ENCODE measurements at places on chromosomes 1 and 21.

GRCh38 chr1:225980005-225980836 is 18.9 kb downstream of the SDE2 start:
- no peak for DNase-seq

GRCh38 chr1:223861904-223862303 is 16.2 kb upstream of the TP53BP2 start:
- no peak for DNase-seq

- DNase-seq, result no peak
Measured at GRCh38 chr1:54153535-54154439, 987 bp upstream of the CDCP2 start.

DNA sequence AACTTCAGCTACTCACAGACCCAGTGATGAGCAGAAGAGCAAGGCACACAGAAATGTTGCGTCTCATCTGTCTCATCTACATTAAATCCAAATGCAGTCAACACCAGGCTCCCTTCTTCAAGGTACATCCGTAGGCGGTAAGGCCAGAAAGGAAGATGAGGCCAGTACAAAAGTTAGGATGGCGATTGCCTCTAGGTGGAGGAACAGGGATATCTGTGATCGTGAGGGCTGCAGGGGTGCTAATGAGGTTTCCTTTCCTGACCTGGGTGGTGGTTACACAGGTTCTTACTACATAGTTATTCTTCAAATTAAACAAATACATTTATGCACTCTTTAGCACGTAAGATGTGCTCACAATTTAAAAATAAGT is 1.4 kb upstream of the MYBPH start:
- no peak for DNase-seq

DNA sequence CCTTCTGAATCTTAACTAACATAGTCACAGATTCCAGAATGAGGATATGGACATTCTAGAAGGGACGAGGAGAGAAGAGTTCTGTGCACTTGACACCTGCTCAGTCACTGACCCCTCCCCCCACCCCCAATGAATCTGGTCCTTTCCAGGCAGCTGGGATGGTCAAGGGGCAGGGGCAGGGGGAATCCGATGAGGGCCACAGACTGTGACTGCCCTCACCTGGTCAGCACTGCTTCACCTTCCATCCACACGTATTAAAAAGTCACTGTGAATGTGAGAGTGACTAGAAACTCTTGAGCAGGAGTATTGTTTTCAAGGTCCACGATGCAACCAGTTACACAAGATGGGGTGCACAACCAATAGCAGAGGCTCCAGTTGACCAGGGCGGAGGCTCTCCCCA is 9.5 kb upstream of the PRAMEF12 start:
- DNase-seq, result no peak

DNA sequence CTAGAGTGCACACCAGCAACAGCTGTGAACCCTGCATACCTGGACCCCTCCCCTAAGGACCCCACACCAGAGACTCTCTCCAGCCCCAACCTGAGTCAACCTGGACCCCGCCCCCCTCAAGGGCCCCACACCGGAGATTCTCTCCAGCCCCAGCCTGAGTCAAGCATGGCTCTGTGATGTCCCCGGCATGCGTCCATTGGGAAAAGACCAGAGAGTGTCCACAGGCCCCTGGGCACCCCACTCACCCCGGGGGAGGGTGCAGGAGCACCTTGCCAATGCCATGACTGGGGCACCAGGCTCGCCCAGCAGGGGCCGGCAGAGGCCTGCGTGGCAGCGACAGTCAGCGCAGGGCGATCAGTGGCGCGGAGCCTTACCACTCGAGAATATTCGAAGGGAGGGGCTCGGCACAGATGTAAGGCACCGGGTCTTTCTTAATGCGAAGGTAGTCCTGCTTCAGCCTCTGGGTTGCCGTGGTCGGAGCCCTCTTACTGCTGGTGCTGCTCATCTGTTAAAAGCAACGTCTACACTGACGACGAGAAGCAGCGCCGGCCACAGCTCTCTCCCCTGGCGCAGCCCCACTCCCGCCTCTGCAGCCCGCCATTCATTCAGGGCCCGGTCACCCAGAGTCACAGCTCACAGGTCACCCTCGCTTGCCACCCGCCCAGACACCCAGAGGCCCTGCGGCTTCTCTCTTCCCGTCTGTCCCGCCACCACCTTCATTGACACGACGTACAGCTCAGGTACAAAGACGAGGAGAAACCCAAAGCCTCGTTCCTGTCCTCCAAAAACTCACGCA is 6.0 kb downstream of the UBE2J2 start:
- DNase-seq, result no peak

GRCh38 chr1:233215135-233215760 is 80.3 kb downstream of the PCNX2 start:
- no peak for DNase-seq

- DNase-seq, result no peak
Measured at GRCh38 chr1:23908453-23909341, 4.5 kb downstream of the CNR2 start.

DNA sequence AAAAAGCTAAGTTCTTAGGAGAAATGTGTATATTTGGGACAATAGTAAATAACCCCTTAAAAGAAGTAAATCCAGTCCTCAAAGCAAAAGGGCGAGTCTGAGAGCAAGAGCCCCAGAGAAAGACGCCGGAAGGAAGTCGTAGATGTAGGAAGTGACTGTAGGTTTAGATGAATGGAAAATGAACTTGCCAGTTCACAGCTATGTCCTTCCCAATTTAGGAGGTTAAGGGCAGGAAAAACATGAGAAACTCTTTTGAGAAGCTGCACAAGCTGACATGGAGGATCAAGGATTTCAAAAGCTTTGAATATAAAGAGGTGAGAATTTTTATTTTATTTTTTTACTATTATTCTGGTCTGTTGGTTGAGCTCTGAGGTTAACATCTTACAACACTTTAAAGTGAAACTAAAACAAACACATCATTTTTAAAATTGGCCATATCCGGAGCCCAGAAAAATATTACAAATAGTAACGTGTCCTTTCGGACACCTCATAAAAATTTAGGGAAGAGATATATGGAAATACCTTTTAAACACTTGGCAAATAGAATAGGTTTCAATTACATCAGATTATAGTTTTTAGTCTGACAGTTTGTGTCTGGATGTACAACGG is 1178.6 kb downstream of the MRPL39 start:
- no peak for DNase-seq

DNA sequence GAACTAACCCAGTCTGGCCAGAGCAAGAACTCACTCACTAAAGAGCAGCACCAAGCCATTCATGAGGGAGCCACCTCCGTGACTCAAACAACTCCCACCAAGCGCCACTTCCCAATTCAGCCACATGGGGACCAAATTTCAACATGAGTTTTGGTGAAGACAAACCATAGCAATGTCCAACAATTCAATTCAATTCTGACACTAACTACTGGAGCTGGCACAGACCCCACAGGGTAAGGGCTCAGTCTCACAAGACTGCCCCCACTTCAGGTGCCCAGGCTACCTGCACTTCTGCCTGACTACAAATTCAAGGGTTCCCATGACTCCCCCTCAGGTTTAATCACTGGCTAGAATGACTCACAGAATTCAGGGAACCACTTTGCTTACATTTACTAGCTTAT is 48.8 kb upstream of the RAP1A start:
- DNase-seq, result no peak

DNA sequence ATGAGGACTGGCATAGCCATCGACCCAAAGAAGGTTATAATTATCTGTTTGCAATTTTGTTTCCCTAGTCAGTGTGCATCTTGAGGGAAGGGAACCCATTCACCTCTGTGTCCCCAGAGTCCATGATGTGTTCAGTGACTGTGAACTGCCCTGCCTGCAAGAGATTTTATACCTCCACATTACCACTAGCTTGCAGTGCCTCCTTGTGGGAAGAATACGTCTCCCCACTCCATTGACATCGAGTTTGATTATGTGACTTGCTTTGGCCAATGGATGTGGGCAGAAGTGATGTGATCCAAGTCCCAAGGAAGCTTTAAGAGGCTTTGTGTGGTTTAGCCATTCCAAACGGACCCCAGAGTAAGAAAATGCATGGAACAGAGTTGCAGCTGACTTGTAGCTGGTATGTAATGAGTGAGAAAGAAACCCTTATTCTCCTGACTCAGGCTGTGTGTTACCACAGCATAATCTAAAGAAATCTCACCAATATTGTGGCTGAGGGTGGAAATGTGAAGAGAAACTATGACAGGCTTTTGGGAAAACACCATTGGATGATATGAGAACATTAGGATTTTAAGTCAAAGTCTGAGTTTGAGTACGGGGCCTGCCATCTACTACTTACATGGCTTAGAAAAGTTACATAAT is 47.8 kb upstream of the NRDC start:
- no peak for DNase-seq

DNA sequence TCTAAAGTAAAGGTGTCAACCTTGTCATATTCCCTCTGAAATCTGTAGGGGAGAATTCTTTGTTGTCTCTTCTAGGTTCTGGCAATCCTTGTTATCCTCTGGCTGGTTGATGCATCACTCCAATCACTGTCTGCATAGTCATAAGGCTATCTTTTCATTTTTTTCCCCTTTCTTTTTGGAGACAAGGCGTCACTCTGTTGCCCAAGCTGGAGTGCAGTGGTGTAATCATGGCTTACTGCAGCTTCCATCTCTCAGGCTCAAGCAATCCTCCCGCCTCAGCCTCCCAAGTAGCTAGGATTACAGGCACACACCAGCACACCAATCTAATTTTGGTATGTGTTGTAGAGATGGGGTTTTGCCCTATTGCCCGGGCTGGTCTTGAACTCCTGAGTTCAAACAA is 12.9 kb downstream of the DPYD start:
- DNase-seq, result no peak

DNA sequence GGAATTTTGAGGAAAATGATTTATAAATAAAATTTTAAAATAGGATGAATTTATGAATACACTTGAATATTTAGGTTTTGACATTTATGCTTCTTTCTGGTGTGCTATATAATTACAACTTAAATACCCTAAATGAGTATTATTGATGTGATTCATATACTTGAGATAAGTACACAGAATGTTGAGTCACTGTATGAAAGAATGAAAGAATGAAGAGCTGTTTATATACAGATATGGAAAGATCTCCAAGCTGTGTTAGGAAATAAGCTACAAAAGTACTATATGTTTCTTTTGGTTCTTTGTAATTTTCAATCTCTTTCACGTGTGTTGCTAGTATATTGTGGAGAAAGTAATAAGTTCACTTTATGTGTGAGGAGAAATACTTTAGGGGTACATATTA is 147.2 kb downstream of the RASAL2 start:
- no peak for DNase-seq
